ENCODE measurements at places on chromosomes 5 and 9.
A peak's percentile ranks its signal among the peaks of the same experiment; 100 is the strongest.

DNA sequence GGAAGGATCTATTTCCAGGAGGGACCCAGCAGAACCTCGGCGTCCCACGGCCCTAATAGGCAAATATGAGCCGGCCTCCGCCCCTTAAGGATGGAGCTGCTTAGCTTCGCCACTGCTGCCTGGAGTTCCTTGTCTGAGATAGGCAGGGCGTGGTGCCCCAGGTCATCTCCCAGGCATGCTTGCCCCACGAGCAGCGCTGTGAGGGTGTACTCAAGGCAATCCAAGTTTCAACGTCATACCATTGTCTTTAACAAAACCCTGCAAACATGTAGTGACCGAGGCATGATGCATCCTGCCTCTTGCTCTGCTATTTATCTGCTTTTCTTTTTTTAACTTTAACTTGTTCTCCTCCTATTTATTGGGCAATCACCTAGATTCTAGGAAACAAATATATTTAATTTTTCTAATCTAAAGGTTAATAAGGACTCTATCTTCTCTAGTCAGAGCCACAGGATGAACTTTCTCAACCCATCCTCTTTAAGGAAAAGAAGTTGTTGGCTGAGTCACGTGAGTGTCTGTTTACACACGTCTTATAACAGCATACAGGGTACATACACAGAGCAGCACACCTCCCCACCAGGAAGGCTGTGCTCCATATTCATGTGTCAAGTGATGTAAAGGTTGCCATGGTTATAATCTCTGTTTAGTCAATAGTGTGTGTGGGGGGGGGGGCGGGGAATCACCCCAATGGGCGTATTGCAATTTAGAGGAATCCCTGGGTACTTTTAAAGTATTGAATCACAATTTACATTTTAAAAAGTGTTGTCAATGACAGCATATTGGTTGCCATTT is 27.3 kb upstream of the ZSWIM6 start:
- no peak for DNase-seq

- no peak for DNase-seq
Observed at GRCh38 chr9:96186591-96187011, 115.4 kb downstream of the HSD17B3 start.

DNA sequence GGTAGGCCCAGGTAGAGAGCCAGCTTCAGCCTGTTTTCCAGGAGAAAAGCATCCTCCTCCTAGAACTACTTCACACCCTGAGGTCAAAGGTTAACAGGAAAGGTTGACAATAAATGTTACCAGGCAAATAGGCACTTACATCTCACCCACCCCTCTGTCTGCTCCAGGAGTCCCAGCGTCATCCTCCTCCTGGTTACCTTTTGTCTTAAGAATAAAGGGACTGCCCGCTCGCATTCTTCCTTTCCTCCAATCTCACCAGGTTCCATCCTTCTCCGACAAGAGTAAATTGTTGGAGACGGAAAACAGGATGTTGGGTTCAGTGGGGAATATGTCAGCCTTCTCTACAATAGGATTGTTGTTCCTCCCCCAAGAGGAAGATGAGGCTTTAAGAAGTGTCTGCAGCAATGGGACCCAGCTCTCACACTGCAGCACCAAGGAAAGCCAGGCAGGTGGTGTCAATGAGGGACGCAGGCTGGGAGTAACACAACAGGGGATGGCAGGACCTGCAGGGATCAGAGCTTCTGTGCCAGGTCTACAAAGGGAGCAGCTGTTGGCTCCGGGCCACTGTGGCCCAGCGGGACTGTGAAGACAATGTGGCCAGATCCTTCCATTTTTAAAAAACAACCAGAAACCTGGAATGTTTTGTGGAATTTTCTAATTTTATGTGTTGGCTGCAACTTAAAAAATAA is 29.0 kb downstream of the FAT2 start:
- no peak for DNase-seq

DNA sequence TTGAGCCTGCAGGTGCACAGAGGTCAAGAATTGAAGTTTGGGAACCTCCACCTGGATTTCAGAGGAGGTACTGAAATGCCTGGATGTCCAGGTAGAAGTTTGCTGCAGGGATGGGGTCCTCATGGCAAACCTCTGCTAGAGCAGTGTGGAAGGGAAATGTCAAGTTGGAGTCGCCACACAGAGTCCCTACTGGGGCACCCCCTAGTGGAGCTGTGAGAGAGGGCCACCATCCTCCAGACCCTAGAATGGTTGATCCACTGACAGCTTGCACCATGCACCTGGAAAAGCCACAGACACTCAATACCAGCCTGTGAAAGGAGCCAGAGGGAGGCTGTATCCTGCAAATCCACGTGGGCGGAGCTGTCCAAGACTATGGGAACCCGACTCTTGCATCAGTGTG is 78.0 kb downstream of the GABRA1 start:
- DNase-seq = no peak

- no peak for DNase-seq
Observed at GRCh38 chr9:135600296-135600817, 38.8 kb downstream of the PAEP start.

- DNase-seq = no peak
Observed at GRCh38 chr9:116935149-116935897, 248.2 kb downstream of the TRIM32 start.

DNA sequence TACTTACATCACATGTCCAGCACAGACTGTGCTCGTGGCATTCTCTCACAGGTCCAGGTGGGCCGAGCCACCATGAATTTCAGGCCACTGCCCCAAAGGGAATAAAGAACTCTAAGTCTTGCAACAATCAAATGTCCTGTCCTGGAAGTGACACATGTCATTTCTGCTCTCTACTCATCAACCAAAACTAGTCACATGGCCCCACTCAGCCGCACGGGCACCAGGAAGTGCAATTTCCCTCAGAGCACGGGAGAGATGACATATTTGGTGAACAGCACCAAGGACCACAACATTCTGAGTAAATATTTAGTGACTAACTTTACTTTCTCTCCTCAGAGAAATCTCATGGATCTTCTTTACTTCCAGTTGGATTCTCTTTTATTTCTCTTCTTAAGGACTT is 131.1 kb upstream of the TUT7 start:
- DNase-seq = no peak

DNA sequence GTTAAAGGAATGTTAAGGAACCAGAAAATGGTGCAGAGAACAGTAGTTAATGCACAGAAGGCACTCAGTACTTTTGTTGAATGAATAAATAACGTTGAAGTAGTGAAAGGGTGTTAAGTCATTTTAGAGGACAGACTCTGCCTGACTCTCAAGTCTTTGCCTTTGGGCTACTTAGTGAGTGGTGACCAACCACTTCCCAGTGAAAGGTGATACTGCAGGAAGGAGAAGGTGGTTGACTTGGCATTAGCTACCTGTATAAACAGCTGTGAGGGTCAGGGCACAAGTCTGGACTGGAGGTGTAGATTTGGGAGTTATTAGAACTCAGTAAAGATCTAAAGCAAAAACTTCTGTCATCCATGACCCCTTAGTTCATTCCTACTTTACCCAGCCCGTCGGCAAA is 4.9 kb upstream of the SHB start:
- DNase-seq = no peak

- no peak for DNase-seq
Observed at GRCh38 chr5:146042628-146043279, 62.6 kb downstream of the PLAC8L1 start.

- no peak for DNase-seq
Observed at GRCh38 chr9:22838266-22838665, 391.6 kb downstream of the DMRTA1 start.

- DNase-seq = no peak
Observed at GRCh38 chr9:20395651-20396050, 226.6 kb downstream of the MLLT3 start.

DNA sequence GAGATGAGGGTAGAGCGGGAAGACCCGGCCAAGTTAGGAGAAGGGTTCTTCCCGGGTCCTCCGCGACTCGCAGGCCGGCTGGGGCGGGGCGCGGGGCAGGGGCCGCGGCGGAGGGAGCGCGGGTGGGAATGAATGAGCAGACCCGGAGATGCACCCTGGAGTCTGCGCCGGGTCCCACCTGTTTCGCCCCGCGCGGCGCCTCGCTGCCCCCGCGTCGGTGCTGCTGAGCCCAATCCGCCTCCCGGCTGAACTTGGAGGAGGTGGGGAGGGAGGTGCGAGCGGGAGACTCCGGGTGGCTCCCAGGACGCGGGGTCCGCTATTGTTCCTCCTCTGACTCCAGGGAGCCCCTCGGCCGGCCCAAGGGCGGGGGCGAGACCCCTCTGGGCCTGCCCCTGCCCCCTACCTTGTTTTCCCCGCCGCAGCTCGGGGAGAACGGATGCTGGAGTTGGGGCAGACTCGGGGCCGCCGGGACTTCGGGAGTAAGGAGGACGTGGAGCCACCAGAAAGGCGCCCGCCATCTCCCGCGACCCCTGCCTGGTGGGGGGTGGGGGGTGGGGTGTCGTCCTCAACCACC is 659 bp downstream of the RAI14 start:
- no peak for DNase-seq

- DNase-seq = no peak
Observed at GRCh38 chr5:80592105-80592504, 22.0 kb upstream of the ANKRD34B start.

DNA sequence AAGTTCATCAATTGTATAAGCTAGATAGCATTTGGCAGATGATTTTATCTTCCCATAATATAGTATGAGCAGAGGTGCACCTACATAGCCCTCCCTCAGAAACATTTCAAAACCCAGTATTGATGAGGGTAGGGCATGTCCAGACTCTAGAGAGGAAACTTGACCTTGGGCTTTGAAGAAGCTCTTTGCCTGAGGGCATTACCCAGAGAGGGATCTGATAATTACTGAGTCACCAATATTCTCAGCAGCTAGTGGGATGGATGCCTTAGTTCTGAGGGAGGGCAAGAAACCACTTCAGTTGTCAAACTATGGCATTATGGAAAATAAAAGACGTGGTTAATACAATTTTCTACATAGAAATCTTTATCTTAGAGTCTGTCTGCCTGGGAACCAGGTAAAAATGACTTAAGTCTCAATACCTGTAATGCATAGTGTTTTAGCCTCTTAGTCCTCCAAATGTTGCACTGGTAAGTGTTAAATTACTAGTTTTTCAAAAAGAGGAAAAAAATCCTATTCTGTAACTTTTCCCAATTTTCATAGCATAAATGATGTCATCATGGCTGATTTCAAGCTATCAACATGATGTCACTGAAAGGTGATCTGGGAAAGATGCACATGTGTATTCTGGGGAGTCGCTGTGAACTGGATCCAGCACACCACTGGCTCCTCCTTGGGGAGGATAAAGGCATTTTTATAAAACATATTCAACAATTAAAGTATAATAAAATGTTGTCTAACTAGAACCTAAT is 809.0 kb downstream of the KCTD16 start:
- DNase-seq = no peak

GRCh38 chr9:134405527-134405926 is 79.3 kb downstream of the RXRA start:
- DNase-seq = no peak

GRCh38 chr9:93948441-93949072 is 6.6 kb downstream of the BARX1 start:
- DNase-seq = no peak

GRCh38 chr5:109328626-109329025 is 81.1 kb downstream of the PJA2 start:
- DNase-seq = no peak

GRCh38 chr9:34372467-34373011 is 4.2 kb downstream of the MYORG start:
- DNase-seq = no peak

- DNase-seq = no peak
Observed at GRCh38 chr9:116924462-116925110, 237.5 kb downstream of the TRIM32 start.

DNA sequence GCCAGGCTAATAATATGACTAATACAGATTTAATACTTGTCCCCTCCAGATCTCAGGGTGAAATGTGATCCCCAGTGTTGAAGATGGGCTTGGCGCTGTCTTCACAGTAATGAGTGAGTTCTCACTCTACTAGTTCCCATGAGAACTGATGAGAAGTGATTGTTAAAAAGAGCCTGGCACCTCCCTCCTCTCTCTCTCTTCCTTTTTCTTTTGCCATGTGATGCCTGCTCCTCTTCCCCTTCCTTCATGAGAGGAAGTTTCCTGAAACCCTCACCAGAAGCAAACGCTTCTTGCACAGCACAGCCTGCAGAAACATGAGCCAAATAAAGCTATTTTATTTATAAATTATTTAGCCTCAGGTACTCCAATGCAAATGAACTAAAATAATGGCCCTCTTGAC is 55.2 kb downstream of the GLDC start:
- DNase-seq = no peak

GRCh38 chr9:135272608-135273007 is 185.1 kb downstream of the OLFM1 start:
- DNase-seq = no peak

GRCh38 chr5:63822614-63823013 is 139.6 kb downstream of the HTR1A start:
- peak; percentile 0 for DNase-seq

GRCh38 chr9:91053824-91054223 is 252.2 kb downstream of the SYK start:
- DNase-seq = no peak

GRCh38 chr5:60178101-60178500 is 284.6 kb upstream of the PDE4D start:
- no peak for DNase-seq

GRCh38 chr9:92055624-92056023 is 59.6 kb downstream of the SPTLC1 start:
- DNase-seq = no peak

DNA sequence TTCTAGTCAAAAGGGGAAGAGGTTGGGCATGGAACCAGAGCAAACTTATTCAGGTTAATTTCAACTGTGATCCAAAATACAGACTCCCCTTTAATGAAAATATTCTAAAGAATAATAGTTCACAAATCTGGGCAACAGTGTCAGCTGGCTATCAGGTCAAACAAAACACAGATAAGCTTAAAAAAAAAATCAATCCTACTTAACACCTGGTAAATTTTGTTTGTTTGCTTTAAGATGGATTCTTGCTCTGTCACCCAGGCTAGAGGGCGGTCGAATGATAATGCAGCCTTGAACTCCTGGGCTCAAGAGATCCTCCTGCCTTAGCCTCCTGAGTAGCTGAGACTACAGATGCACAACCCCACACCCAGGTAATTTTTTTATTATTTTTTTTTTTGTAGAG is 89.0 kb downstream of the UBAP2 start:
- DNase-seq = no peak

DNA sequence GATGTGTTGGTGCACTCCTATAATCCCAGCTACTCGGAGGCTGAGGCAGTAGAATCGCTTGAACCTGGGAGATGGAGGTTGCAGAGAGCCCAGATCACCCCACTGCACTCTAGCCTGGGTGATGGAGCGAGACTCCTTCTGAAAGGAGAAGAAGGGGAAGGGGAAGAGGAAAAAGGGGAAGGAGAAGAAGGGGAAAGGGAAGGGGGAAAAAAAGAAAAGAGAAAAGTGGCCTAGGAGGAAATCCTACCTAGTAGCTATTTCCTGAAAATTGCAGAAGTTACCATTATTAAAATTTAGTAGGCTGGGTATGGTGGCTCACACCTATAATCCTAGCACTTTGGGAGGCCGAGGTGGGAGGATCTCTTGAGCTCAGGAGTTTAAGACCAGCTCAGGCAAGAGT is 67.4 kb downstream of the ARRDC3 start:
- no peak for DNase-seq

GRCh38 chr5:140322751-140323731 is 20.1 kb upstream of the PFDN1 start:
- no peak for DNase-seq
